Stimulated activated CD8-positive, alpha-beta memory T cell treated with anti-CD3 and anti-CD28 coated beads, Interleukin-7, amount 100 ng/mL, for 1 hour (primary cell): ENCODE measurements at places on chromosomes 13 and 19.

DNA sequence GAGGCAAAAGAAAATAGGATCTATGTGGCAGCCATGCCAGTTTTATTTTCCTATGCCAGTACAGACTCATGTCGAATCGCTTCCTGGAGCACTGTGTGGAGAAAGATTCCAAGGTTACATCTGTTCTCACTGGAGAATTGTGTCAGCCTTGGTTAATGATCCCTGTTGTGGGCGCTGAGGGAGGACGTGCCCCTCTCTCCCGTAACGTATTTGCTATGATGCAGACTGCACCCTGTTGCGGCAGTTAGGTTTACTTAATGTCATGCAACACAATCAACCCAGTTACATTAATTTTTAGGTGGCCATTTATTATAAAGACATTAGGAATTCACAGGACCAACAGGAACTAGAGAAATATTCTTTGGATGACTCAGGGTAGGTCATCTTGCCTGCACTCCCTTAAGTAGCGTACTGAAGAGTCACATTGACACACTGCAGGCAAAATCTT lies 892.9 kb downstream of the EFNB2 start:
- no peak for DNase-seq

DNA sequence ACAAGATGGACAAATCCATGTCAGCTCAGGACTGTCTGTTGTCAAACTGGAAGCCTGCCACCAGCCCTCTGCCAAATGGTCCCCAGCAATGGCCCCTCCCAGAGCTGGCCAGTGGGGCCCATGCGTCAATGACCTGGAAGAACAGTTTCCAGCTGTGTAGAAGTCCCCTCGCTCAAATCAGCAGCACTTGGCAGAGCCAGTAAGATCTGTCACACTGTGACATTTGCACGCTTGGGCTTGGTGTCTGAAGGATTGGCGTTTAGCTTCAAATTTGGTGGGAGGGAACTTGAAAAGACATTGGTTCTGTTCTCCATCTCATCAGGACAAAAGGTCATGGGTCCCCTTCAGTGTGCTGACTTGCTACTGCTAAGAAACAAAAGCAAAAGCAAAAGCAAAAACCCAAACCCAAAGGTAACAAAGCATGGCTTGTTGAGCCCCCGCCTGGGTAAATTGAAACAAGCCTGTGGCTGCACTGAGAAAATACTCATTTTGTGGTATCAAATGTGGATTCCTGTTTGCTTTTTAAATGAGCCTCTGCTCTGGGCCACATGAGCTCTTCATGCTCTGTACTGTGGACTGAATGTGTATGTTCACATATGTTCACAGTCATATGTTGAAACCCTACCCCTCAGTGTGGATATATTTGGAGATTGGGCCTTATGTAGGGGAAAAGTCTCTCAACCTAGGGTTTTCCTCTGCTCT lies 253.6 kb upstream of the MAB21L1 start:
- no peak for DNase-seq

GRCh38 chr19:40754611-40755247 lies 3.7 kb downstream of the SNRPA start:
- no peak for DNase-seq

DNA sequence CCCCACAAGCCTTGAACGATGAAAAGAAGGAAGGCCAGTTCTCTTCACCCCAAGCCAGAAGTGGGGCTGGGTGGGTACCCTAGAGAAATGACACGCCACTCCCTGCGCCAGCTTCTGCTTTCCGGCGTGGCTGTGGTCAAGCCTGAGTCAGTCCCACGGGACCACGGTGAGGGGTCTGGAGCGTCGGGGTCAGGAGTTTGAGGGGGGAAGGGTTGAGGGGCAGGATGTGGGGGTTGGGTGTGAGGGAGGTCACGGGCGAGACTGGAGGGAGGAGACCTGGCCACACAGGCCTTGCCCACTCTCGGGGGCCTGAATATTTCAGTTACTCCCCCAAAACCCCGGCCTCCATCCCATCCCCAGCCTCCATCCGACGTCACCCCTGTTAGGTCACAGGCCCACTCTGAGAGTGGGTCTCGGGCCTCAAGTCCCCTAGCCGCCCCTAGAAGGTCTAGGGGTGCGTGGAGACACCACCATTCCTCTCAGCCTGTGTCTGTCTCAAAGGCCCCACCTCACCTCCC lies 500 bp upstream of the IFI30 start:
- DNase-seq, result no peak

GRCh38 chr13:32415019-32415418 lies 12.9 kb downstream of the N4BP2L1 start:
- DNase-seq, result no peak

DNA sequence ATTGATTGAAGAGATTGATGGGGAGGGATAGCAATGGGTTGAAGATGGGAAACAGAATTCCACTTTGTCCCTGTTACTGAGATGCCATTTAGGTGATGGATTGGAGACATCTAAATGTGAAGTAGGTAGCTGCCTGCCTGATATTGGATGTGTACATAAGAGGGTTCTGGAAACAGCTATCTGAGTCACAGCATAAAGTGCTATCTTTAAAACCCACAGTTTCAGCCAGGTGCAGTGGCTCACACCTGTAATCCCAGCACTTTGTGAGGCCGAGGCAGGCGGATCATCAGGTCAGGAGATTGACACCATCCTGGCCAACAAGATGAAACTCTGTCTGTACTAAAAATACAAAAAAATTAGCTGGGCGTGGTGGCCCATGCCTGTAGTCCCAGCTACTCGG lies 72.6 kb downstream of the DNAJC3 start:
- no peak for DNase-seq

DNA sequence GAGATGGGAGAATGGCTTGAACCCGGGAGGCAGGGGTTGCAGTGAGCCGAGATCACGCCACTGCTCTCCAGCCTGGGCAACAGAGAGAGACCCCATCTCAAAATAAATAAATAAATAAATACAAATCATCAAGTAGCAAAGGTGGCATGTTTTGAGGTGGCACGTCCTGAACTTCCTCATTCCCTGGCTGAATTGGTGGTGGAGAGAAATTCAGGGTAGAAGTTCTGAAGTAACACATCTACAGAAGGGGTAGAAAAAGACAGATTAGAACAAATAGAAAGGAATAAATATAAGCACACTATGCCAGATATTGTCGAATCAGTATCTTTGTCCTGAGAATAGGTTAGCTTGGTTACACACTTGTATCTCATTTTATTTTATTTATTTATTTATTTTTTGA lies 6.3 kb downstream of the IFI30 start:
- DNase-seq, result no peak

DNA sequence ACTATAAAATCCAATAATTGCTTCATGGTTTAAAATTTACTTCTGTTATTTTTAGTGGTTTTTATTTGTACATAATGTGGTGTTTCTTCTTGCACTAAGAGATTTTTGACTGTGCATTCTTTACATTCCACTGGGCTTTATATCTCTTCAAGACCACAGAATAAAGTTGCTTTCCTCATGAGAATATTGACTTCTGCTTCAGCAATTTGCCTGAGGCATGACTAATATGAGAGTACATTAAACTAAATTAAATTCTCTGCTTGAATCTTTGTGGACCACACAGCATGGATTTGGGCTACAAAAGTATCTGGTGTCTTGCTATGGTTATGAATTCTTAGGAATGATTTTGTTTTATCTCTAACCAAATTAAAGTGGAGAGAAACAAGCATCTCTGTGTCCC lies 1463.4 kb upstream of the PCDH20 start:
- no peak for DNase-seq

GRCh38 chr13:33303855-33304597 lies 18.5 kb upstream of the STARD13 start:
- DNase-seq, result no peak

GRCh38 chr19:7176792-7177191 lies 107.3 kb downstream of the ZNF557 start:
- no peak for DNase-seq
